T-cell (primary cell): ENCODE measurements at places on chromosomes 2 and 18.

- no peak for DNase-seq
Measured at GRCh38 chr2:222424276-222424728, at the start of gene SGPP2. Gene SGPP2, plus strand, starts transcription at chr2:222424543. Its CDS starts 60 bp downstream, at chr2:222424603.

DNA sequence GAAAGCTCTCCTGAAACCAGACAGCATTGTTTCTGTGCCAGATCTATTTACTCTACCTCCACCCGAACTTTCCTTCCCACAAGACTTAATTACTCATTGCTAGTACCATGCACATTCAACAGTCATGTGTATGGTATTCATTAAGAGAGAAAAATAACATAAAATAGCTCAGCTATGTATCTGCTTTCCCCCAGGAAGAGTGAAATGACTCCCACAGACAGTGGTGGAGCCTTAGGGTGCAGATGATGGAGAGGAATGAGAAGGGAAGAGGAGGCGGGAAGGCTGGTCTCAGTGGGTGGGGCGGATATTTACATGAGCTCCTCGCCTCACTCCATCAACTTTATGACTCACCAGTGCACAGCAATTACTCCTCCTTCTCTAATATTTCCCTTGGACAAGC is 724.5 kb downstream of the EPHA4 start:
- no peak for DNase-seq

GRCh38 chr2:61510674-61511671 is 27.2 kb downstream of the XPO1 start:
- no peak for DNase-seq

- DNase-seq: no peak
Measured at GRCh38 chr2:181378491-181378890, 78.7 kb upstream of the ITGA4 start.

DNA sequence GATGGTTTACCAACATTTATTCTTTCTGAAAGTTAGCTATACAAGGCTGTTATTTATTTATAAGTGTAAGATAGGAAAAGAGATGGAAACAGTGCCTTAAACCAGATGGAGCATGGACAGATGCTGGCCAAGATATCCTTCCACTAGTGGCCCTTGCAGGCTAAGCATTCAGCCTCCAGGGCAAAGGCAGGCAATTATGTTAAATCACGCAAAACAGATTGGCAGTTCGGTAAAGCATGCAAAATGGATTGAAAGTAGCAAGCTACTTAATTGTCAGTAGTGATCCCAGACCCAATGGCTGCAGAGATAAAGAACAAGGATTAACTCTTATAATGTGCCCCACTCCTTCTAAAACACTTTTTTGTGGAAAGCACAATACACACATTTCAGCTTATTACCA is 105.4 kb upstream of the MAP4K3 start:
- DNase-seq: no peak

GRCh38 chr18:79527656-79528315 is 132.1 kb downstream of the NFATC1 start:
- no peak for DNase-seq
